Nucleus accumbens (tissue), 56 donors: ENCODE measurements at places on chromosomes 7 and 10.

DNA sequence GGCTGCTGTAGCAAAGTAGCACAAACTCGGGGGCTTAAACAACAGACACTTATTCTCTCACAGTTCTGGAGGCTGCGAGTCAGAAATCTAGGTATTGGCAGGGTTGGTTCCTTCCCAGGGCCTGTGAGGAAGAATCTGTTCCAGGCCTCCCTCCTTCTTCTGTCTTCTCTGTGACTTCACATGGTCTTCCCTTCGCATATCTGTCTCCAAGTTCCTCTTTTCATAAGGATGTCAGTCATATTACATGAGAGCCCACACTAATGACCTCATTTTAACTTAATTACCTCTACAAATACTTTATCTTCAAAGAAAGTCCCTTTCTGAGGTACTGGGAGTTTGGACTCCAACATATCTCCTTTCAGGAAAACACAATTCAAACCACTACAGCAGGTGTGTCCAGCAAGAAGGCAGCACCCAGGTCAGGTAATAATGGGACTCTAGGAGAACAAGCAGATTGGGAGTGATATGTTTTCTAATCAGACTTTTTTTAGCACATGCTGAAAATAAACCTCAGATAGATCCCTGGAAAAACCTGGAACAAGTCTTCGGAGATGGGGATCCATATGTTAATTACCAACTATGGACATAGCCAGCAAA, 11.7 kb downstream of the CREB5 start:
- no peak for DNase-seq

GRCh38 chr10:101123085-101123814, 7.8 kb upstream of the TLX1 start:
- no peak for DNase-seq

- no peak for DNase-seq
Measured at GRCh38 chr10:86730227-86730626, 26.2 kb upstream of the BMPR1A start.

GRCh38 chr10:1203704-1204103, 147.5 kb downstream of the WDR37 start:
- no peak for DNase-seq

- no peak for DNase-seq
Measured at GRCh38 chr7:45889367-45890067, 1.2 kb downstream of the IGFBP1 start.

GRCh38 chr10:31143331-31143935, 111.8 kb upstream of the ZNF438 start:
- DNase-seq, result peak; percentile 10

- DNase-seq, result no peak
Measured at GRCh38 chr10:36681751-36682632, 443.4 kb upstream of the ANKRD30A start.

- no peak for DNase-seq
Measured at GRCh38 chr7:88339195-88339922, 32.7 kb upstream of the STEAP4 start.

GRCh38 chr7:4854916-4855315, 6.9 kb downstream of the PAPOLB start:
- no peak for DNase-seq

- DNase-seq, result no peak
Measured at GRCh38 chr10:32372000-32372875, 25.3 kb upstream of the EPC1 start.

DNA sequence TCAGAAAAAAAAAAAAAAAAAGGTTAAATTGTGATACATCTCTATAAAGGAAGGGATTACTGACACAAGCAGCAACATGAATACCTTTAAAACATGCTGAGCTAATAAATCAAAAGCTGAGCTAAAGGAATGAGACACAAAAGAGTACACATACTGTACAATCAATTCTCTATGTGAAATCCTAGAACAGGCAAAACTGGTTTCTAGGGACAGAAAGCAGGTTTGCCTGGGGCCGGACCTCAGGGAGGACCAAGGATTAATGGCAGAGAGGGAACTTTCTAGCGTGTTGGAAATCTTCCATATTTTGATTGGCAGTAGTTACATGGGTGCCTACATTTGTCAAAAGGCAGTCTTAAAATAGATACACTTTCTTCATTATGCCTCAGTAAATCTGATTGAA, 52.5 kb downstream of the KLRG2 start:
- DNase-seq, result no peak

DNA sequence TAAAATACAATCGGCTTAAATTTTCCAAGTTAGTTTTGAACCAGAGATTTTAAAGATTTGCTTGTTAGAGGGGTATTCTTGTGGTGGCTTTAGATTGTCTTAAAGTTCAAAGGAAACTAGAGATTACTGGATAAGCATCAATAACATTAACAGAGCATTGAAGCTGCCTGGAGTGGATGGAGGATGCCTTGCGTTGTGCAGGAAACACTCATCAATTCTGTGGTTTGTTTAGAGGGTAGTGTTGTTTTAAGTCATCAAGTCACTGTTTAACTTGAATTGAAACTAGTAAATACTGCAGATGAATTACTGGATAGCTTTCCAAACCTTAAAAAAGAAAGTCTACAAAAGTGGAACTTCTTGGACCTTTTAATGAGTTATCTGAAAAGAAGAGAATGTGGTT, 218.6 kb downstream of the CELF2 start:
- DNase-seq, result no peak
